ENCODE measurements at places on chromosomes 2 and 18. TPM values are rescaled to one million over a fixed set of nuclear protein-coding genes. Genes with fewer than 3 reads are reported as not detected.

EFHD1 gene
- 21.1 TPM for total RNA-seq

DSEL gene
- 3.2 TPM for total RNA-seq

VPS54 gene
- 11.3 TPM for total RNA-seq

UGT1A3 gene
- not detected for total RNA-seq

ATOH8 gene
- total RNA-seq, result 14.5 TPM

- no peak for DNase-seq
Observed at GRCh38 chr2:46796843-46797625, 118.6 kb downstream of the MCFD2 start.

DNA sequence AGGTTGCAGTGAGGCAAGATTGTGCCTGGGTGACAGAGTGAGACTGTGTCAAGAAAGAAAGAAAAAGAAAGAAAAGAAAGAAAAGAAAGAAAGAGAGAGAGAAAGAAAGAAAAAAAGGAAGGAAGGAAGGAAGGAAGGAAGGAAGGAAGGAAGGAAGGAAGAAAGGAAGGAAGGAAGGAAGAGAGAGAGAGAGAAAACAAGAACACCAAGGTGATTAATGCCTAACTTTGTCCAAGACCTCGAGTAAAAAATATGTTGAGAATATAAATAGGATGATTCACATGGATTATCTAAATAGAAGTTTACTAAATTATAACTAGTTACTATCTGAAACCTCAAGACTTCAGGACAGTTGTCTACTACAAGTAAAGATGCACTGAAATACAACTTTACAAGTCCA is 7.2 kb downstream of the PECR start:
- DNase-seq, result no peak

- no peak for DNase-seq
Observed at GRCh38 chr2:231914077-231914690, 12.0 kb downstream of the NPPC start.

DNA sequence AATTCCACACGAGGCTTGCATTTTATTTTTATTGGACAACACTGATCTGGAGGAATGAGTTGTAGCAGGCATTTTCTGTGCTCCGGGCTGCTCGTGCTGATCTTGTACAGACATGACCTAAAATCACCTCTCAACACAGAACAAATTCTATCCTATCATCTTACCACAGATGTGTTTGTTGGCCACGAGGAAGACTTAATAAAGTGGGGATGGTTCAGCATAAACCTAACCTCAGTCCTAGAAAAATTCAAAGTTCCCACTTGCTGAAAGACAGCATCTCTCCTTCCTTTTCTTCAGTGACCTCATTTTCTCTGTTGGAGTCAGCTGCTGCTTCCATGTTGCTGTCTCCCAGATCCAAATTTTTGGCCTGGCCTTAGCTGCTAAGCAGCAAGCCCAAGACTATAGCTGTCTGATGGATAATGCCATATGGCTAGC is 45.3 kb downstream of the RBKS start:
- DNase-seq, result no peak

DNA sequence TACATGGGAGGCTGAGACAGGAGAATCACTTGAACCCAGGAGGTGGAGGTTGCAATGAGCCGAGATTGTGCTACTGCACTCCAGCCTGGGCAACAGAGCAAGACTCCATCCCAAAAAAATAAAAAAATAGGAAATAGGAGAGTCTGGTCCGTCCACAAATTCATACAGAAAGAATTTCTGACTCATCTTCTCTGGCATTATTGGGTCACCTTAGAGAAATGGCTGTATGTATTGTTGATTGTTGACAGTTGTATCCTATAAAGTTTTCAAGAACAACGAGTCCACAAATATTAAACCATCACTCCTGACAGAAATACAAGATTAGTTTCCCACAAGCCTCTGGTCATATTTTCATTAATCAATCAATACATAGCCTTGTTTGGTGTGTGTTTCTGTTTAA is 20.4 kb downstream of the RBM43 start:
- no peak for DNase-seq

DNA sequence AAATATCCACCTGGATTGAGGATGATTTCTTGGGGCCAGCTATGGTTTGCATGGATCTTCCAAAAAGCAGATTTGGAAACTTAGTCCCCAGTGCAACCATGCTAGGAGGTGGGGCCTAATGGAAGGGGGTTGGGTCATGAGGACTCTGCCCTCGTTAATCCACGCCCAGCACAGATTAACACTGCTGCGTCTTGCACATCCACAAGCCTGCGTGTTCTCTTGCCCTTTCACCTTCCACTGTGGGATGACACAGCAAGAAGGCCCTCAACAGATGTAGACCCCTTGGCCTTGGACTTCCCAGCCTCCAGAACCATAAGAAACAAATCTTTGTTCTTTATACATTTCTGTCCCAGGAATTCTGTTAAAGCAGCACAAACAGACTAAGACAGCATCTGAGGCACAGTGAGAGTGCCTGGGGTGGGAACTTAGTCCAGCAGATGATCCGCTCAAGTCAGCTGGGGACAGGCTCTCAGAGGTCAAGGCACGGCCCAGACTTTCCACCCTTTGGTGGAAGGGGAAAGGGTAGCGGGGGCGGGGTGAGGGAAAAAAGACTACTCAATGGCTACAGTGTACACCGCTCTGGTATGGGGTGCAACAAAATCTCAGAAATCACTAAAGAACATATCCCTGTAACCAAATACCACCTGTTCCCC is 2.4 kb downstream of the RAB17 start:
- DNase-seq, result no peak

DNA sequence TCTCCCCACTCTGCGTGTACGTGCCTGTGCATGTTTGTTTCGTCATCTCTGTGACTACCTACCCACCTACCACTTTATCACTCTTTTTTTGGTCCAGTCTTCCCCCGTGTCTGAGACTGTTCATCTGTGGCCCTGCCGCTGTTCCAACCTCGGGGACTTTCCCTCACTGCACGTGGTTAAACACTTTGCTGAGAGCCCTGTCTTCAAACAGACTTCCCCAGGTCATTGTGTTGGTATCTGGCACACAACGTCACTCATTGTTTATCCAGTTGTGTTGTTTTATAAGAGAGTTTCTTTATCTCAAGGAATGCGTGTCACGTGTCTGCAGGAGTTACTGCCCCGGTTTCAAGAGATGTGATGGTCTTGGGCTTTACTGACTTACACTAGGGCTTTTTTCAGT is 262.0 kb upstream of the RASGRP3 start:
- peak; percentile 51 for DNase-seq

All from heart right ventricle (tissue), 16 donors.